HL-60 (cell line): ENCODE measurements at places on chromosomes 13 and 19.

- no peak for DNase-seq
Observed at GRCh38 chr19:2261438-2262172, 5.4 kb upstream of the JSRP1 start.

DNA sequence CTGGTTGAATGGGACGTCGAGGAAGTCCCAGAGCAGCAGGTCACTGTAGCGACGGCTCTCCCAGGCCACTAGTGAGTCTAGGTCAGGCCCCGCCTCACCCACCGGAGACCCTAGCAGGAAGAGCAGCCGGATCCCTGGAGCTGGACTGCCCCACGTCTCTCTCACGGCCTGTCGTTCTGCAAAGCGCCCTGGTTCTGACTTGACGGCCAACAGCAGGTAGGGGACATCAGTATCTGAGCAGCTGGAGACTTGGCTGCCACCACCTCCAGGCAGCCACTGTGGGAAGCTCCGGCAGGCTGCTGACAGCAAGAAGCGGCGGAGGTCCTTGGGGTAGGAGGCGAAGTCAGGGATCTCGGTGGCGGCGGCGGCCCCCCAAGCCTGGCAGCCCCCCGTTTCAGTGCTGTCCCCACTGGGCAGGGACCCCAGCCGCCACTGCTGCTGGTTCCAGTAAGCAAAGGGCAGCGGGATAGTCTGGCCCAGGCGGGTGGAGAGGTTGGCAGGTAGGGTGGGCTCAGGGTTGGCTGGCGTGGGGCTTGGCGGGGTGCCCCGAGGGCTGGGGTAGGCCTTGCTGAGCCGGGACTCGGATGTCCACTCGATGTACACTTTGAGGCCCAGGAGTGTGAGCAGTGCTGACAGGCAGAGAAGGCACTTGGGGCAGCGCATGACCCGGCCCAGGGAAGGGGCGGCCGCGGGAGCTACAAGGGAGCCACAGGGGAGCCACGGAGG lies 895 bp downstream of the B3GNT8 start:
- DNase-seq, result no peak

DNA sequence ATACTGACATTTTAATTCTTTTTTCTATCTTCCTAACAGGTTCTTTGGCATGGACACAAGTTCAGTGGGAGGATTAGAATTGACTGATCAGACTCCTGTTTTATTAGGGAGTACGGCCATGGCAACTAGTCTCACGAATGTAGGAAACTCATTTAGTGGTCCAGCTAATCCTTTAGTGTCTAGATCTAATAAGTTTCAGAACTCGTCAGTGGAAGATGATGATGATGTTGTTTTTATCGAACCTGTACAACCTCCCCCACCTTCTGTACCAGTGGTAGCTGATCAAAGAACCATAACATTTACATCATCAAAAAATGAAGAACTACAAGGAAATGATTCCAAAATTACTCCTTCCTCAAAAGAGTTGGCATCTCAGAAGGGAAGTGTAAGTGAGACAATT lies 34.5 kb downstream of the ZMYM2 start:
- no peak for DNase-seq

GRCh38 chr13:29847501-29847983 lies 2.9 kb downstream of the UBL3 start:
- DNase-seq, result peak; percentile 13

- no peak for DNase-seq
Observed at GRCh38 chr19:17753976-17754375, 2.7 kb downstream of the FCHO1 start.

DNA sequence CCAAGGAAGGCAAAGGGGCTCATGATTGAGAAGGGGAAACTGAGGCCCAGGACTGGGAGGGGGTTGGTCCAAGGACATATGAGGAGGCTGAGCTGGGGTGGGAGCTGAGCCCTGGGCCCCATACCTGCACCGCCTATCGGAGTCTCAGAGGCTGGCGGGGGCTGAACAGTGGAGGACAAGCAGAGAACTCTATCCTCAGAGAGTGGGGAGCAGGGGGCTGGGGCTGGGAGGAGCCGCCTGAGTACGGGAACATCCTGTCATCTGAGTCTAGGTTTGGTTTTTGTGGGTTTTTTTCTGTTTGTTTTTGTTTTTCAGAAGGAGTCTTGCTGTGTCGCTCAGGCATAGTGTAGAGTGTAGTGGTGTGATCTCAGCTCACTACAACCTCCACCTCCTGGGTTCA lies 6.2 kb downstream of the ARRDC2 start:
- no peak for DNase-seq

DNA sequence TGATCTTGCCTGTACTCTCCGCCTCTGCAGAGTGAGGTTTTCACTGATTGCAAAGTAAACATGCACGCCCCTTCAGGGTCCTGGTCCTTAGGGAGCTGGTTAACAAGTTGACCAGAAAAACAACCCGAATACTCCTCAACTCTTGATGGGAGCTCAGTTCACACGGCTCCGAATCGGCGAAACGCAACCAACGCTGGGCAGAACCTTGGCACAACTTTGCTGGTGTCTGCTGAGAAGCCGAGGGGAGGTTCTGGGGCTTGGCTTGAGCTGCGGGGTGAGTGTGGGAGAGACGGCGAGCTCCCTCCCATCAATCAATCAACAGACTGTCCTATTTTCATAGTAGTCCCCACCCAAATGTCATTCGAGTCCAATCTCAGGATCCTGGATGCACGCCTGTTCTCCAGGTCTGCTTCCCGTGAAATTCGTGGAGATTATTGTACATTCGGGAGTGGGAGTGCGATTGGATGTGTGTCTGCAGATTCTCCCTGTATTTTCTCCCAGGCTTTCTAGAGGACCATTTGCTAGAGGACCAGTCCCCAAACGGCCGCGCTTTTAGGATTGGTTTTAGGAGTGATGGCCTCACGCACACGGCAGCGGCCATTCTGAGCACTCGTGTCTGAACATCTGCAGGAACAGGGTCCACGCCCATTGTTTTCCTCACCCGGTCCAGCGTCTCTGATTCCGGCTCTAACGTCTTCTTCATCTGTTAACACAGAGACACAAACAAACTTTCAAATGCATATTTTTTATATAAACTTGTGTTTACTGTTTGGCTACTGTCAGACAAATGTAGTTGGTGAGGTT lies 51.6 kb upstream of the F7 start:
- DNase-seq, result no peak

- DNase-seq, result no peak
Observed at GRCh38 chr19:1156305-1156801, 17.7 kb downstream of the SBNO2 start.

- no peak for DNase-seq
Observed at GRCh38 chr13:27587095-27587746, 33.1 kb downstream of the LNX2 start.

- no peak for DNase-seq
Observed at GRCh38 chr13:72875233-72875632, 93.3 kb downstream of the PIBF1 start.

GRCh38 chr19:27865927-27866777 lies 1346.8 kb downstream of the UQCRFS1 start:
- no peak for DNase-seq

GRCh38 chr19:10557603-10558197 lies 8.1 kb downstream of the KRI1 start:
- DNase-seq, result no peak

GRCh38 chr19:51321799-51322198 lies 10.4 kb downstream of the IGLON5 start:
- DNase-seq, result no peak

GRCh38 chr13:48161530-48162179 lies 66.8 kb upstream of the MED4 start:
- DNase-seq, result peak; percentile 90

GRCh38 chr13:37531049-37531448 lies 67.5 kb downstream of the POSTN start:
- no peak for DNase-seq

DNA sequence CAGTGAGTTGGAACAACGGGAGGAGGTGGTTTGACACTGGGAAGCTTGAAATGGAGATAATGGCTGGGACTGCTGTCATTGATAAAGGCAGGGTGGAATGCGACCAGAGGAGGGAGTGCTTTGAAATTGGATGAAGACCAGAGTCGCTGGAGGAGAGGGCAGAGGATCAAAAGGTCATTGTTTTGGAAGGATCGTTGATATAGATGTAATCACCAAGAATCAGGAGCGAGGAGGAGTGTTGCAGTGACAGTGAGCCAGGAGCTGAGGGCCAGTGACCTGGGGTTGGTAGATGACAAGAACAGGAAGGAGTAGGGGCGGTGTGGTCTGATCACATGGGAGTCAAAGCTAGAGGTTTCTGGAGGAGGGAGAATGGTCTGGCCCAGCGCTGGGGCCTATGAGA lies 25.3 kb downstream of the TM9SF2 start:
- DNase-seq, result no peak

DNA sequence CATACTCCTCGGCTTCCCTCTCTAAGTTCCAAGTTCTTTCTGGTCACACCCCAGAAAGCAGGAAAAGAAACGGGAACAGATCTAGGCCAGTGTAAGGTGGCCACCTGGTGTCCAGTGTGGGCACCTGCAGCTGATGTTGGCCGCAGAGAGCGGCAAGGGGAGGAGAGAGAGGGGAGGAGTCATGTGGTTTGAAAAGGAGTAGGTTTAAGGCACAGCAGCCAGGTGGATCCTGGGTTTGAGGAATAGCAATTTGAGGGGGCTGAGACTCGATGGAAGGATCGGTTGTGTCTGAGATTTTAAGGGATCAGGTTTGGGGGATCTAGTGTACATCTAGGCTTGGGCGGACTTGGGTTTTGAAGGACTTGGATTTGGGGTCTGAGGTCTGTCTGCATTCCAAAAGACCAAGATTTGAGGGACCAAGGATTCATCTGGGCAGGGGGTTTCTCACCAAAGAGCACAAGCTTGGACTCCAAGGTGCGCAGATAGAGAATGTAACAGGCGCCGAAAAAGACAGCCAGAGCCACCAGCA lies 1.2 kb downstream of the RABAC1 start:
- peak; percentile 66 for DNase-seq

DNA sequence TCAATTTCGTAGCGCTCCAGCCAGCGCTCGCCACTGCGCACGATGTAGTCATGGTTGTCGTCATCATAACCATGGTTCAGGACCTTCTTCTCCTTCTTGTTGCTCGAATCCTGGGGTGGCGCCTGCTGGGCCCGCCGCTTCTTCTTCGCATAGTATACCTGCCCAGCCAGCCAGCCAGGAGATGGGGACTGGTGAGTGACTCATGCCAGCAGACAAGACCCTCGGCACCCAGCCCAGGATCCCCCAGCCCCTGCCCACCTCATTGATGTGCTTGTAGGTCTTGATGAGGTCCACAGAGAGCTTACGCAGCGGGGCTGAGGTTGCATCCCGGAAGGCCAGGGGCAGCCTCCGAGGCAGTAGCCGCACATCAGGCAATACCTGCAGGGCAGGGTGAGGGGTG lies 3.6 kb downstream of the DYRK1B start:
- no peak for DNase-seq

- no peak for DNase-seq
Observed at GRCh38 chr19:19169236-19170052, 619 bp downstream of the MEF2B start.

DNA sequence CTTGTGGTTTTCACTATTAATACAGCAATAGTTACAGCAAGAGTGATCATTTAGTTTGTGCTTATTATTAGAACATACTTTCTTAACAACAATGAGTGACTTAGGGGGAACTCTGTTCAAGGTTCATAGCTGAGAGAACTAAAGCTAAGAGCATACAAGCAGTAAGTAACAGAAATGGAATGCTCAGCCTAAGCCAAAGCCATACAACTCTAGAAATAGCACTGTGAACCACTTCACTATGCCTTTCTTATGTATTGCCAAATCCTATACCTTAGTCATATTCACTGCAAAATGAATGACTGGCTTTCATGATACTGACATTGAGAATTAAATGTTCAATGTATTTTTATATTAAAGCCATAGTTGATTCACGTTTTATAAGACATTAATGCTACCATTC lies 599.7 kb upstream of the SLITRK1 start:
- no peak for DNase-seq

DNA sequence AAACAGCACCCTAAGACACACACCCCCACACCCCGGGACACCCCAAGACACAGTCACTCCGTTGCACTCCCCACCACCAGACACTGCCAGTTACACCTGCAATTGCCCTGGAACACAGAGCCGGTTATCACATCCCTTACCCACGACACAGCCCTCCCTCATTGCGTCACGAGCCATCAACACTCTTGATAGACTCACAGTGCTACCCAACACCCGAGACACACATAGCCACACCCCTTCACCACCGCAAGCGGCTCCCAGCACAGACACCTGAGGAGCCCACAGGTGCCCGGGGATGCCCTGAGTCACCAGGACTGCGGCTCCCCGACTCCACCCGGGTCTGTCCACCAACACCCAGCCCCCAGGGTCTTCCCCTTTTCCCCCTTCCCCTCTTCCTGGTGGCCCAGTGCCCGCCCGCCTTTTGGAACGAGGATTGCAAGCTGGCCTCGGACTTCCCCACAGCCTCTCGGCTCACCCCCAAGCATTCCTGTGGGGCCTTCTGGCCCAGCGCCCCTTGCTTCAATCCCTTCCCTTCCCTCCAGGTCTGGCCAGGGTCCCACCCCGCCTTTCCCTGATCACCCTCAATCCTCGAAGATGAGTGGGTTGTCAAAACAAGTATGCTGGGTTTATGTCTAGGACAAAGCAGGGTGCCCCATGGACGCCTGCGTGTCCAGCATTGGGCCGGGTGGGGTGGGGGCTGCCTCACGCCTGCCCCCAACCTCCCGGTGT lies 1.7 kb upstream of the PTGER1 start:
- DNase-seq, result peak; percentile 82

DNA sequence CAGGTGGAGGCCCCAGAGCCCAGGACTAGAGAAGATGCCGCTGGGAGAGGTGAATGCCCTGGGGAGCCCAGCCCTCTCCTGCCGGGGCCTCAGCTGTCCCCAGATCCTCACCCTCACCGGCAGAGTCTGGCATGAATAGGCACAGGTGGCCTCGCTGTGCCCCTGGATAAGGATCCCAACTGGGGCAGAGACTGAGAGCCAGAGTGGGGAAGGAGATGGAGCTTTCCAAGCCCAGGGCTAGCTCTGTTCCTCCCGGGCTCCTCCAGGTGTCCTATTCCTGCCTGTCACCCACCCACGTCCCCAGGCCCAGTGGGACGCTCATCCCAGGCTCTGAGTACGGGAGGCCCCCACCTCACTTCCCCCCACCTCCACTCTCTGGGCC lies 16.5 kb downstream of the PRR36 start:
- no peak for DNase-seq

DNA sequence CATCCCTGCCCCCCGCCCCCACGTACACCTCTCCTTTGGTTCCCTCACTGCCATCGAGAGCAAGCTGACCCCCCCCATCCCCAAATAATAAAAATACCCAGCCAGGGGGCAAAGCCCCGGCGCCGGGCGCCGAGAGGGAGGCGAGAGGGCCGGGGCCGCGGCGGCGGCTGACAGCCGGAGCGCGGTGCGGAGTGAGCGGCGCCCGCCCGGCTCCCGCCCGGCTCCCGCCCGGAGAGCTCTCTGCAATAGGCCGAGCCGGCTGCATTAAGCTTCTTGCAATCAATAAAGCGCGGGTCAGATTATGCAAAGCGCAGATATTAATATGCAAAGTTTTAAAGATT lies 40.9 kb downstream of the DEDD2 start:
- no peak for DNase-seq

GRCh38 chr13:76350399-76350798 lies 535.8 kb downstream of the KCTD12 start:
- no peak for DNase-seq

- no peak for DNase-seq
Observed at GRCh38 chr13:101698400-101698799, 245.9 kb downstream of the ITGBL1 start.

GRCh38 chr19:56991912-56992311 lies 127.9 kb upstream of the USP29 start:
- DNase-seq, result no peak
